ENCODE measurements at places on chromosomes 13 and 19.

GRCh38 chr13:23778879-23779278 lies 110.3 kb downstream of the MIPEP start:
- DNase-seq, result no peak

DNA sequence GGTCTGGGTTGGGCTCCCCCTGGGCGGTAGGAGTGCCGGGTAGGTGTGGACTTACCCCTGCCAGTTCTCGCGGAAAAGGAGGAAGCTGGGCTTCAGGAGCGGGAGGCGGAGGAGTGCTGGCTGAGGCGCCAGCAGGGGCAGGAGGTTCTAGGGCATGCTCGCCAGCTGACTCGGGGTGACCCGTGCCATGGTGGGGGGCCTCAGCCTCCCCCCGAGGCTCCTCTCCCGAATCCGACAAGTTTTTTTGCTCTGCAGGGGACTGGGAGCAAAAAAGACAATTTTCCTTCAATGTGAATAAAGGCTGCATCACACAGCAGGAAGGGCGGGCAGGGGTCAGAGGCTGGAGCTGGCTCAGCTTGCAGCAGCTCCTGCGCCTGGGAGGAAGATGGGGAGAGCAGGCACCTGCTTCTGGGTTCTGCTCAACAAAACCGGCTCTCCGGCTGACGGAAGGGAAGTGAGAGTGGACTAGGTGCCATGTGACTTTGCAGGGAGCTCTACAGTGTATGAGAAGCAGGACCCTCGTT lies 26.5 kb downstream of the RANBP3 start:
- DNase-seq, result no peak

DNA sequence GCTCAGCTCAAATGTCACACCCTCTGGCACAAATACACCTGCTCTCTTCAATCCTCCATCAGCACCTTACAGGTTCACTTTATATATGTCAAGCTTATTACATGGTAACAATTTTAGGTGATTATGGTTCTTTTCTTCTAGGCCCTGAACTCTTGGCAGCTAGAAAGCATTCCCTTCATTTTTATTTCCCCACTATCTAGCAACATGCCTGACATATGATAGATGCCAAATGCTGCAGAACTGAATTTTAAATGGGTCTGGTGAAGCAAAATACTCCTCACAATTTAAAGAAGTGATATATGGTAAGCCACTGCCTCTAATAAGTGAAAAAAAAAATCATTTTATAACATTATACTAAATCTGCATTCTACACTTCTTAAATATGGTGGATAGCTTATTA lies 95.2 kb downstream of the USP12 start:
- no peak for DNase-seq

GRCh38 chr19:17841810-17842662 lies 5.7 kb downstream of the JAK3 start:
- DNase-seq, result no peak

DNA sequence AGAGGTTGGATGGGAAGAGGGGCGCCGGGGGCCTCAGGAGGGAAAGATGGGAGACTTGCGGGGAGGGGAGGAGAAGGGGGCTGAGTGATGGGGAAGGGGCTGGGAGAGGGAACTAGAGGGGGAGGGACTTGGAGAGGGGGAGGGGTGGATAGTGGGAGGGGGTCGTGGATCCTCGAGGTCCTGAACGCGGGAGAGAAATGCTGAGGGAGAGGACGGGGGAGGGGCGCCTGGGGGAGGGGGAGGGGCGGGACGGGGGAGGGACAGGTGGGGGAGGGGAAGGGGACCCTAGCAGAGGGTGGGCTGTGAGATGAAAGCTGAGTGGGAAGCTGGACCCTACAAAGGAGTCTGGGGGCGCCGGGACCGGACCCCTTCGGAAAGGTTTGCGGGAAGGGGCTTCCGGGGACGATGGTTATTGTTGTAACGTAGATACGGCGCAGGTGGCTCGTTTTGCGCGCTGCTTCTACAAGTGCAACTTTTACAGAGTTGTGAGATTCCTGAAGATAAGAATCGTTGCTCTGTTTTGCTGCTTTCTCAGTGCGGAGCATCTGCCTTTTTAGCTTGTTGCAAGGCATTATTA lies 418 bp downstream of the ZNF444 start:
- no peak for DNase-seq

DNA sequence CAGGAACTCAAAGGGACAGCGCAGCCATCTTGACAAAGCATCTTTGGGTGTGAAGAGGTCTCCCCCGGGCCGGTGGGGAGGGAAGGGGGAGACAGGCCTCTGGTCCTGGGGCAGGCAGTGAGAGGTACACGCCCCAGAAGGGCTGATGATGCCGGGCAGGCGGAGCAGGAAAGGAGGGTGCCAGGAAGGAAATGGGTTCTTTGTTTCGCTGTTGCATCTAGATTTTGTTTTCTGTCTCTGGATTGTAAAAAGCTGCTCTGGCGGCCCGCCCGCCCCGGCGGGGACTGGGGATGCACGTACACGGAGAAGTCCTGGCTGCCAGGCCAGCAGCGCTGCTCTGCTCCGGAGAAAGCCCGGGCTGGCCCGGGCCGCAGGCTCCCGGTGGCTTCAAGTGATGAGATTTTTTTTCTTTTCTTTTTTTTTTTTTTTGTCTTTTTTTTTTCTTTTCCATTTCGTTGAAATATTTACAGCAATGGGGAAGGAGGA lies 13.2 kb upstream of the ASF1B start:
- no peak for DNase-seq

DNA sequence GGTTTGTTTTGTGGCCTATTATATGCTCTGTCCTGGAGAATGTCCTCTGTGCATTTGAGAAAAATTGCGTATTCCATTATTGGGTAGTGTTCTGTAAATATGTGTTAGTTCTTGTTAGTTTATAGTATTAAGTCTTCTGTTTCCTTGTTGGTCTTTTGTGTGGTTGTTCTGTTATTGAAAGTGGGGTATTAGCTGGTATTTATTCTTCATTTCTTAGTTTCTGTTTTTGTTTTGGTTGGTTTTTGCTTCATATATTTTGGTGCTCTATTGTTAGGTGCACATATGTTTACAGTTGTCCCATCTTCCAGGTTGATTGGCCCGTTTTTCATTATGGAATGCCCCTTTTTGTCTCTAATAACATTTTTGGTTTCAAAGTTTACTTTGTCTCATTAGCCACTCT lies 77.3 kb downstream of the DNAJC15 start:
- no peak for DNase-seq

- DNase-seq, result no peak
Observed at GRCh38 chr13:99640260-99640659, 139.0 kb downstream of the TM9SF2 start.

DNA sequence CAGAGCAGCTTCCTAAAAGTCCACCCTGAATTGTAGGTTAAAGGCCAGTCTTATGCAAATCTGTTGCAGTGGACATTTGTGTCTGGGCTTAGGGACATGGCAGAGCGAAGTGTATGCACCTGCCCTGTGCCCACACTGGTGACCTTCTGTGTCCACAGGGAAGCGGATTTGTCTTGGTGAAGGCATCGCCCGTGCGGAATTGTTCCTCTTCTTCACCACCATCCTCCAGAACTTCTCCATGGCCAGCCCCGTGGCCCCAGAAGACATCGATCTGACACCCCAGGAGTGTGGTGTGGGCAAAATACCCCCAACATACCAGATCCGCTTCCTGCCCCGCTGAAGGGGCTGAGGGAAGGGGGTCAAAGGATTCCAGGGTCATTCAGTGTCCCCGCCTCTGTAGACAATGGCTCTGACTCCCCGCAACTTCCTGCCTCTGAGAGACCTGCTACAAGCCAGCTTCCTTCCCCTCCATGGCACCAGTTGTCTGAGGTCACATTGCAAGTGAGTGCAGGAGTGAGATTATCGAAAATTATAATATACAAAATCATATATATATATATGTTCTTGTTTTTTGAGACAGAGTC lies 25.5 kb downstream of the CYP2B6 start:
- DNase-seq, result no peak

GRCh38 chr13:112179995-112180394 lies 113.0 kb downstream of the SOX1 start:
- DNase-seq, result no peak

- no peak for DNase-seq
Observed at GRCh38 chr19:29540114-29540513, 14.3 kb downstream of the VSTM2B start.

DNA sequence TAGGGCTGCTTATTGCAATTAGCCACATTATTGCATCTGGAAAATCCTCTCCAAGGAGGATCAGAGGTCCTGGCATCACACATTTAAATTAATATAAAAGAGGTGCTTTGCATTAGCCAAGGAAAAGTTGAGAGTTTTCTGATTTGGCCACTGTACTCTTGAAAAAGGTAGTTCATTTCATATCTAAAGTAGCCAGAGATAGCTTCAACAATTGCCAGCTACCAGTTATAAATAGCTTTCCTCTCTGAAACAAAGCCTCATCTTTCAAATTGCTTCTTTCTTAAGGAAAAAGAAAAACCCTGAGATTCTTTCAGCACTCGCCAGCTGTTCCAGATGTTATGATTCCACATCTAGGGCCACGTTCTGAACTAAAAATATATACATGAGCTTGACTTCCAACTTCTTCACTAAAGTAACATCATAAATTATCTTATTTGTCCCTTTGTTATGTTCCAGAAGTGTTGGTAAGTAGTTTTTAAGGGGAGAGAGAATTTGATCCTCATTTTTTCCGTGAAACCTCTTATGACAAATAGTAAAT lies 69.6 kb downstream of the ERCC5 start:
- no peak for DNase-seq

- DNase-seq, result no peak
Observed at GRCh38 chr13:46844431-46844830, 47.5 kb upstream of the ESD start.

DNA sequence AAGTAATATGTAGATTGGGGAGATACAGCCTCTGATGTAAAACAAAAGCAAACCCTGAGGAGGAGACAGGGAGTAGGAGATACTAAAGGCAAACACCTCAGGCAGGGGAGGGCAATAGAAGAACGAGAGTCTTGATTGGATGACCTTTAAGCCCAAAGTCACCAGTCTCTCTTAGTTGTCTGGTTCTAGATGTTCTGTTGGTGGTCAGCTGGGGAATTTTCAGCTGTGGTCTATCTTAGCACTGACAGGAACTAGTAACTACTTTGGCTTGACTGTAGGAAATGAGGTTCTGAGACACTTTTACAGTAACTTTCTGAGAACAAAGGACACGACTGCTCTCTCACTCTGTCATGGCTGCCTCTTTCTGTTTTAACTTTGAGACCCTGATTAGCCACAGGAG lies 290.7 kb upstream of the MIR17HG start:
- no peak for DNase-seq

DNA sequence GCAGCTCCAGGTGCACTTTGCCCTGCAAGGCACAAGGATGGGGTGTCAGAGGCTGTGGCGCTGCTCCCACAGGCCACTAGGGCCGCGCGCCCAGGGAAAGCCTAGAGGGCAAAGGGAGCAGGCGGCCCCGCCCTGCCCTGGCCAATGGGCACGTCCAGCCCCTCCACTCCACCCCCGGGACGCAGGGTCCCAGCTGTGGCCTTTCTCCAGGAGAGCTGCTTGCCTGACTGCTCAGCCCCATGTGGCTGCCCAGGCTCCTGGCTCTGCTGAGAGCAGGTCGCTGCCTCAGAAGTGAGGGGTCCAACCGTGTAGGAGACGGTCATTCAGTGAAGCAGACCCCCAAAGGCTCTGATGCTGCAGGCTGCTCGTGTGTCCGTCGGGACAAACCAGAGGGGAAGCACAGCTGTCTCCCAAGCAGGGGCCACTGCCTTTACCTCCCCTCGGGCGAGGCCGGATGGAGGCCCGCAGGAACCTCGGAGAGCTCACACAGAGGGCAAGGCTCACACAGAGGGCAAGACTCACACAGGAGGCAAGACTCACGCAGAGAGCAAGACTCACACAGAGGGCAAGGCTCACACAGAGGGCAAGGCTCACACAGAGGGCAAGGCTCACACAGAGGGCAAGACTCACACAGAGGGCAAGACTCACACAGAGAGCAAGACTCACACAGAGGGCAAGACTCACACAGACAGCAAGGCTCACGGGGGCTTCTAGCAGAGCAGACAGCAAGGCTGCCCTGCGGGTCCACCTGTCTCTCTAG lies 56.2 kb upstream of the C13orf46 start:
- no peak for DNase-seq

- DNase-seq, result no peak
Observed at GRCh38 chr13:46379611-46380010, 7.4 kb downstream of the RUBCNL start.

- peak; percentile 79 for DNase-seq
Observed at GRCh38 chr19:20237773-20238623, 71.0 kb downstream of the ZNF486 start.

GRCh38 chr13:68099631-68100030 lies 869.5 kb upstream of the PCDH9 start:
- DNase-seq, result no peak

DNA sequence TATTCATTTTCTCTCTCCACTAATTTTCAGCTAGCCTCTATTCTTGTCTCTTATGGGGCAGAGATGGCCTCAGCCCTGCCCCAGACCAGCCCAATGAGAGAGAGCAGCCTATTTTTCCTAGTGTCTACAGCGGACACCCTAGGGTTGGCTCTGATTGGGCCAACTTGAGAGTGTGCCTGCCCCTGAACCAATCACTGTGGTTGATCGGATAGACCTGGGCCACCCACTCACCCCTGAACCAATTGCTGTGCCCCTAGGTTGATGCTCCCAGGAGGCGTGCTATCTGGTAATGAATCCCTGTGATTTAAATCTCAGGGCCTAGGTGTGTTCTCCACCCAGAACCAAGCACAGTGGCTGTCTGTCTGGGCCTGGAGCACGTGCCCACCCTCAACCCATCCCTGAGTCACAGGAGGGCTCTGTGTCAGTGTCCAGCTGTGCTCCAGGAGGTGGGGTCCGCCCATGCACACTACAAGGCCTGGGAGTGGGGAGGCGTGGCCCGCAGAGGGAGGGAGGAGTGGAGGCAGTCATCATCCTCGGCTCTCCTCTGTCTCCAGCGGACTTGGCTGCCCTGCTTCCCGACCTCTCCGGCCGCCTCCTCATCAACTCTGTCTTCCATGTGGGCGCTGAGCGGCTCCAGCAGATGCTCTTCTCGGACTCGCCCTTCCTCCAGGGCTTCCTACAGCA lies 14.9 kb upstream of the SCN1B start:
- DNase-seq, result no peak
